ENCODE measurements at places on chromosomes 16 and 17.

GRCh38 chr16:72807245-72807644, 240.7 kb downstream of the ZFHX3 start:
- no peak for DNase-seq

GRCh38 chr17:17983376-17983775, 10.7 kb downstream of the DRC3 start:
- DNase-seq = no peak

GRCh38 chr17:13759518-13760335, 158.0 kb upstream of the HS3ST3A1 start:
- no peak for DNase-seq

- DNase-seq = no peak
Observed at GRCh38 chr16:49884033-49885015, 28.4 kb upstream of the ZNF423 start.
